Fibroblast of the aortic adventitia (primary cell): ENCODE measurements at places on chromosomes 11 and 22. TPM values are rescaled to one million over a fixed set of nuclear protein-coding genes. Genes with fewer than 3 reads are reported as not detected.

Gene FBLN1
- total RNA-seq: 335 and 561 TPM in 2 replicates

Gene CXCR5
- not detected in 2 replicates for total RNA-seq

Gene PANX3
- not detected in 2 replicates for total RNA-seq

Gene IL18
- total RNA-seq: 0.81 and 1.4 TPM in 2 replicates

Gene OR2AG2
- 0.09 and 0.33 TPM in 2 replicates for total RNA-seq

Gene NFAM1
- total RNA-seq: not detected in 2 replicates

Gene BIK
- total RNA-seq: not detected in 2 replicates

Gene VPREB1
- not detected in 2 replicates for total RNA-seq

Gene OR10A5
- total RNA-seq: not detected in 2 replicates

Gene STT3A
- 285 and 375 TPM in 2 replicates for total RNA-seq

Gene OR10A2
- total RNA-seq: not detected in 2 replicates

DNA sequence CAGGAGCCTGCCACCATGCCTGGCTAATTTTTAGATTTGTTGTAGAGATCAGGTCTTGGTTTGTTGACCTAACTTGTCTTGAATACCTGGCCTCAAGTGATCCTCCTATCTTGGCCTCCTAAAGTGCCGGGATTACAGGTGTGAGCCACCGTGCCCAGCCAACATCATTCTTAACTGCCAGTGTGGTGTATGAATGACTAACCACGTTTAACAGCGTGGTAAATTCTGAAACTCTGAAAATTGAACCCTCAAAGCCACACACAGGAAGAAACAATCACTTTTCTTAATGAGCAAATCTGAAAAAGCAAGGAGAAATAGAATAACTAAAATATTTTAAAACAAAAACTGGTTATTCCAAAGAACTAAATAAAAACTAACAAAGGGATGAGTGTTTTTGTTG is 7.4 kb downstream of the TMEM9B start:
- no peak for DNase-seq

- no peak for DNase-seq
Observed at GRCh38 chr11:27084518-27084917, 43.9 kb downstream of the BBOX1 start.

- DNase-seq: no peak
Observed at GRCh38 chr11:45688472-45689033, 23.1 kb upstream of the CHST1 start.

DNA sequence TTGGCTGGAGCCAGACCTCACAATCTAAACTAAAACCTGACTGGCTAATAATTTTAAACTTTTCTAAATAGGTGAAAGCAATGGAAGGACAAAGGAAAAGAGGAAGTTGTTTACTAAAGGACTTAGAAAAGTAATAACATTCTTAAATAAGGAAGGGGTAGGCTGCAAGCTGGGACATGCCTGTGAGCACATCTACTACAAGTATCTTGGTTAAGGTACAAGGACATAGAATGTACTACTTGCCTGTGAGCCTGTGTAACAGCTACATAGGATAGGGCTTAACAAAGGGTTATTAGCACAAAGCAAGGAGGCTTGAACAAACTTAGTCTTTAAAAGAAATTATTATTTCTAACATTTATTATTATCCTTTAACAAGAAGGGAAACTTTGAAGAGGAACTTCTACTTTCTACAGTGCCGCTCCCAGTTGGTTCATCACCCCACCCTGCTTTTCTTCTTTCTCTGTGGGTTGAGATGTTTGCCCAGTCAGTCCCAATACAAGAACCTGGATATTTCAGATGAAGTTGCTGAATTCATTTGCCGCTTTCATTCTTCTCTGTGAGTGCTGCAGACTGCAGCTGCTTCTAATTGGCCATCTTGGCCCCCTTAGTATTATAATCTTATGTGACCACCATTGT is 87.5 kb downstream of the PRMT3 start:
- no peak for DNase-seq

DNA sequence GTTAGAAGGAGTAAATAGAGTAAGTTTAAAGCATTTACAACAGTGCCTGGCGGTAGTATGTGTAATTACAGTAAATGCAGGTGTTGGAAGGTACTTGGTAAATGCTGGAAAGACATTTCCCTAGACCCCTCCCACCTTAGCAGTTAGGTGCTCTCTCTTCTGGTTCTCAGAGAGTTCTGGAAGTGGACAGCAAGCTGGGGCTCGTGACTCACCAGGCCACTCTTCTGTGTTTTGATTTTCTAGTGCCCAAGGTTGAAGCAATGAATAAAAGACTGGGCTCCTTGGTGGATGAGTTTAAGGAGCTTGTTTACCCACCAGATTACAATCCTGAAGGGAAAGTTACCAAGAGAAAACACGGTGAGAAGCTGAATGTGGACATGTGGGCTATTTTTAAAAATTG is 27.6 kb downstream of the SNU13 start:
- DNase-seq: no peak

- DNase-seq: no peak
Observed at GRCh38 chr11:61868571-61869428, 22.5 kb downstream of the FADS3 start.

GRCh38 chr11:60769811-60770210 is 13.1 kb downstream of the MS4A15 start:
- no peak for DNase-seq

GRCh38 chr11:86159581-86159891 is 85.0 kb upstream of the EED start:
- no peak for DNase-seq

DNA sequence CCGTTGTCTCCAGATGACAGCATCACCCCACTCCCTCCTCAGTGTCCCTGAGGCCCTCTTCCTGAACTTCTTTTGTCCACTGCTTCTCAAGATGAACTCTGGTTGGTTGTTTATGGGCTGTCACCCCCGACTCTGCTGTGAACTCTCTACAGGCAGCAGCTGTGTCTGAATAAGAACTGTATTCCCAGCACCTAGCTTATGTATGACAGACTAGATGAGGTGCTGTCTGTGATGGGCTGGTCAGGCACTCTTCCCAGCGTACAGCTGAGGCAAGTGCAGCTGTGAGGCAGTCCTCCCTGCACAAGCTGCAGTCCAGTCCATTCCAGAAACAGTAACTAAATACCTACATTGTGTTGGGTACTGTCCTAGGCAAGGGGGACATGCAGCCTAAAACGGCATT is 111.4 kb upstream of the PITPNB start:
- DNase-seq: no peak

DNA sequence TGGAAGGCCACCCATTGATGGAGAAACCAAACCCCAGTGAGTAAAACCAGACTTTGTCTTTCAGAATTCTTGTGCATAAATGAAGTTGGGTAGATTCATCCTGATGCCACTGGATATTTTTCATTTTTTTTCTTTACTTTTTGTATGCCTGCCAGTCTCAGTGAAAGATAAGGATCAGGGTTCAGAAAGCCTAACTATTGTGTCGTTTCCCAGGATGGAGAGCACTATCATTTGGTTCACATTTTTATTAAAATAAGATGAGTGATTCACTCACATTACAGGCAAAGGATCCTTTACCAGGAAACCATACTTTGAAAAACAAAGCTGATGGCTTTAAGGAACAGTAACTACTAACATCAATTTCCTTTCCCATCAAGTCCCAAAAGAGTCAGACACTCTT is 52.0 kb downstream of the ARFGAP2 start:
- DNase-seq: peak; percentile 43

DNA sequence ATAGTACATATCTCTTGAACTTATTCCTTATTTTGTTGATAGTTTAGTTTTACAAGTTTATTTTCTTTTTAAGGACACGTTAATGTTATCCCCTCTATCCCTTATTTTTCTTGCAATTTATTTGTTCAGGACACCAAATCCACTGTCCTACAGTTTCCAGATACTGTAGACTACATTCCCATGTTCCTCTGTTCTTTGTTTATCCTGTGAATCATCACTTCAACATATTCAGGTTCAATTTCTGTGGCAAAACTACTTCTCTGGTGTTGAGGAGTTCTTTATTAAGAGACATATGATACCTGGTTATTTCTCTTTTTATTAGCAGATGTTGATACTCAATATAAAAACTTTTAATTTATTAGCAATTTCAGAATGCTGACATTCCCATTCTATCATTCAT is 72.8 kb upstream of the CLNS1A start:
- DNase-seq: peak; percentile 22

- no peak for DNase-seq
Observed at GRCh38 chr11:88507771-88508417, 170.4 kb upstream of the CTSC start.

DNA sequence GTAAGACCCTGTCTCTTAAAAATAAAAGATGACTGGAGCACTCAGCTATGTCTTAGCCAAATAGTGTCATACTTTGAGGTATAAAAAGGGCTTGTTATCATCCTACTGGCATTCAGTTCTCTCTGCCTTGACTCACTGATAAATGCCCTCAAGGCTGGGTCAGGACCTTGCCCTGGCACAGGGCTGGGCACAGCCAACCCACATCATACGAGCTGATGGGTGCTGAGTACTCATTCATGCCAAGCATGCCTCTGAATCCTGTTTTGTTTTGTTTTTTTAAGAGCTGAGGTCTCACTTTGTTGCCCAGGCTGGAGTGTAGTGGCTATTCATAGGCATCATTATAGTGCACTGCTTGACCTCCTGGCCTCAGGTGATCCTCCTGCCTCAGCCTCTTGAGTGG is 1.9 kb downstream of the SMTNL1 start:
- no peak for DNase-seq

GRCh38 chr11:134904103-134904790 is 492.2 kb upstream of the B3GAT1 start:
- DNase-seq: no peak

- DNase-seq: no peak
Observed at GRCh38 chr11:35089666-35090065, 49.3 kb upstream of the CD44 start.

DNA sequence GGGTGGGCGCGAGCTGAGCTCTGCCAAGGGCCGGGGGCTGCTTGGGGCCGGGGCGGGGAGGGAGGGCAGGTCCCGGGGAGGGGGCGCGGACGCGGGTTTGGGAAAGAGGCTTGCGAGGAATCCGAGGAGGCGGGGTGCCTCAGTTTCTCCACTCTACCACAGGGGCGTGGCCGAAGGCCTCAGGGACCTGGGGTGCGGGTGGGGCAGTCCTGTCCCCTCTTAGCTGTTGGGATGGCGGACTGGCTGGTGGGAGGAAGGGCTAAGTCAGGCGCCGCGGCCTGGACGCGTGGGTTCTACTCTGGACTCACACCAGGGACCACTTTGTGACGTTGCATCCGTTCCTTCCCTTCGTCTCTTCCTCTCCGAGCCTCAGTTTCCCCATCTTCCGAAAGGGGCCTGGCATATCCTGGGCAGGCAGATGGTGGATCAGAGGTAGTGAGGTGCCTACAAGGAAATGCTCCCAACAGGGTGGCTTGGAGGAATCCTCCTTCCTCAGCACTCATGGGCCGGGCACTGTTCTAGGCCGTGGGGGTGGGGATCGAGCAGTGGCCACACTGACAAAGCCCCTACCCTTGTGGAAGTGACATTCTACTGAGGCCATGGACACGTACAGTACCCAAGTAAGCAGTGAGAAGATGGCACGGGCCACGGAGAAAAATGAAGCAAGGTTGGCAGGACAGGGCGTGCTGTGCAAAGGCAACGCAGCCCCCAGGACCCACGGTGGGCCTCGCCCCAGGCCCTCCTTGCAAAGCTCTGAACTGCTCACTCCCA is 13.2 kb downstream of the IGLL1 start:
- no peak for DNase-seq

GRCh38 chr11:19730373-19730772 is 17.7 kb downstream of the NAV2 start:
- no peak for DNase-seq
